CD4-positive, alpha-beta T cell treated with Interleukin-17A for 4 hours (primary cell): ENCODE measurements at places on chromosomes 11 and 22.

GRCh38 chr22:26830837-26831236 is 173.4 kb downstream of the MIAT start:
- no peak for DNase-seq

- no peak for DNase-seq
These were observed 76.1 kb downstream of the KIRREL3 start for GRCh38 chr11:126924376-126925040.

DNA sequence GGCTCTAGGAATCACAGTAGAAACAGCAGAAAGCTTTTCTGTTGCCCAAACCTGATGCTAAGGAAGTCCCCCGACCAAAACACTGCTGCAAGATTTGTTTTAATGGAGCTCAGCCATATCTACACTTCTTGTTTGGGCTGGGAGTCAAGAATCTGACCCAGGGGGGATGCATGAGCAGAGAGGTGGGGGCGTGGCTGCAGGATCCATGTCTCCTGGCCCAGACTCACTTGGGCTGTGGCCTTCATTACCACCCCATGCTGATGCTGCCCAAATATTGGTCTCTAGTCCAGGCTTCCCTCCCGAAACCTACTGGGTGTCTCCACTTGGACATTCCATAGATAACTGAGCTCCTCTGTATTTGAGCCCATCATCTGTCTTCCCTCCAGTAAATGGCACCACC is 361.5 kb upstream of the LARGE1 start:
- no peak for DNase-seq

DNA sequence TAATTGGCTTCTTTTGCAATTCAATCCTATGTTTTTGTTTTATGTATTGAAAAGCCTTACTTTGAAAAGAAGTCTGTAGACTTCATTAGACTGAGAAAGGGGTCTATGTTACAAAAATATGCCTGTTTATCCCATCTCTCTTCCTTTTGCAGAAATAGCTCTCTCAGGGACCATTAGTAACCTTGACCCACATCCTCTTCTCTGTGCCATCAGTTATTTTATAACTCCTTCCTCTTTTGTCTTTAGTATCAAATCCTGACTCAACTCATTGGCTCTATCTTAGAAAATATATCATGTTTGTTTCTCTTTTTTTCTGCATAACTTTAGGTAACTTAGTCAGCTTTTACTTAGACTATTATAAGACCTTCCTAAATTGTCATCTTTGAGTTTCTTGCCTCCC is 20.3 kb downstream of the ZC3H12C start:
- DNase-seq = no peak

- DNase-seq = no peak
These were observed 79.7 kb upstream of the SHANK2 start for GRCh38 chr11:71332046-71332445.

DNA sequence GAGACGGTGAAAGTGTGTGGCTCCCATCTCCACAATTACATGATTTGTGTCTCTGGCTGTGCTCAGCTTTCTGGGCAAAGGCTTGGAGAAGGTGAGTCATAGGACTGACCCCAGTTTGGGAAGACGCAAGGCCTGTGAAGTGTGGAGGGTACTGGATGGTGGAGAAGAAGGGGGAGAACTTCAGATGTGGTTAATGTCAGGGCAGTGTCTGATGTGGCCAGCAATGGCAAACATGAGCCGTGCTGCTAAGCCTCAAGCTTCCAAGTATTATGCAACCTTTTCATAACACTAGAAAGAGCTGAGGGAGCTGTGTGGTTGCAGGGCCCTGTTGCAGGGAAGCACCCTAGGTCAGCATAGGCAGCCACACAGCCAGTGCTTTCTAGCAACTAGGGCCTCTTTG is 110.9 kb downstream of the NTM start:
- DNase-seq = no peak

DNA sequence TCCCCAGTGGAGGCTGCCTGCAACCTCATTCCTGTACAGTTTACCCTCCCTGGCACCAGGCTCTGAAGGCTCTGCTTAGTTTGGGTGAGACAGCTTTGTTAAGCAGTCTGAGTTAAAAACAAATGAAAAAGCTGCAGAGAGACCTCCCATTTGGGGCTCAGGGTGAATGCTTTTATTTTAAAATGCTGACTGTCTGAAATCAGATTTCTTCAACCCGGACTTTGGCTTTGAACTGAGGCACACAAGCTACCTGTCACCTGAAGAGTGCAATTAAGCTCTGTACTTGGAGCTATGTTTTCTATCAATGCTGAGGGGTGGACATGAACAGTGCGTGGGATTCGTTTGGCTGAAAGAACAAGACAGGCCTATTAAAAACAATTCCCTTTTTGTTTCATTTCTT is 217.5 kb upstream of the SORL1-AS1 start:
- no peak for DNase-seq
